Brain pericyte (primary cell): ENCODE measurements at places on chromosomes 6 and 20.

- DNase-seq, result no peak
Measured at GRCh38 chr6:37371154-37372083, 17.6 kb downstream of the RNF8 start.

GRCh38 chr6:36455486-36456027 lies 12.8 kb downstream of the KCTD20 start:
- no peak for DNase-seq

DNA sequence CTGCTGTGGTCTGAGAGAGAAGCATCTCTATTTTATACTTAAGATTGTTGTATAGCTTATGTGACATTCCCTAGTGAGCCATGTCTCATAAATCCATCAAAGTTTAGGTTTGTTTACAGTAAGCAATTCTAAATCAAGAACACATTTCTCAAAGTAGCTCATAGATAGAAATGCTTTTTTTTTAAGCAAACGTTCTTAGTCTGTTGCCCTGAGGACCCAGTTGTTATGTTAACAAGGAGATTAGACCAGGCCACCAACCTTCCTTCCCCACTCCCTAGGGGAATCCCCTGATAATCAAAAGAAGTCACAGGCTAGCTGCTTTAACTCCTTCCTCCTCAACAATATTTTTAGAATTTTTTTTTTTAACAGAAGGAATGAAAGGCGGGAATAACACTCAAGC lies 169.0 kb downstream of the FUT9 start:
- no peak for DNase-seq

DNA sequence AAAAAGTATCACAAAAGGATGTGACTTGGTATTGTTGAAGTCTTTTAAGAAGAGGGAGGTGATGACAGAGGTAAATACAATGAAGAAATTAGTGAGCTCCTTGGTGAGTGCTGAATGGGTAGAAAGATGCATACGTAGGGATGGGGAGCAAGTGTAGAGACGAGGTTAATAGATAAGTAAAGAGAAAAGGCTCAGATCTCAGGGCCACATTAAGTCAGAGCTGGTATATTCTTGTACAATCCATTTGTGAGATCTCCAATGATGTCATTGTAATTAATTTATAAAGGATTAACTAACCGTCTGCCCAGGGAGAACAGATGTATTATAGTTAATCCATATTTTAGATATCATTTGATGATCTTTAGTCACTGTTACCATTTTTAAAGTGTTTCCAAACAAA lies 43.4 kb downstream of the SMPDL3A start:
- DNase-seq, result no peak

DNA sequence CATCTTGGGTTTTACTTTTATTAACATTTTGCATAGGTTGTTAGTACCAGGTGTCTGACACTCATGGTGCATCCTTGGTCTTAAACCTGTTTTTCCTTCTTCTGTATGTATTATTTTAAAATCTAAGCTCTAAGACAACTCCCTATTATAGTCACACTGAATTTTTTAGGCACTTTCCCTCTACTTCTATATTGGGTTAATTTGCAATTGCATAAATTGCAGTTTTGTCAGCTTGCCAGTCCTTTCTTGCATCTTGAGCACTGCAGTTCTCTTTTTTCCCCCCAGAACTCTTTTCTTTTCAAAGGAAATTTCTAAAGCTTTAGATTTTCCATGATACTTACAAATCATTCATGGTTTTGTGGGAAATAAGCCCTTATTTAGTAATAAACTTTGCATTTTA lies 70.6 kb downstream of the ZNF292 start:
- no peak for DNase-seq

DNA sequence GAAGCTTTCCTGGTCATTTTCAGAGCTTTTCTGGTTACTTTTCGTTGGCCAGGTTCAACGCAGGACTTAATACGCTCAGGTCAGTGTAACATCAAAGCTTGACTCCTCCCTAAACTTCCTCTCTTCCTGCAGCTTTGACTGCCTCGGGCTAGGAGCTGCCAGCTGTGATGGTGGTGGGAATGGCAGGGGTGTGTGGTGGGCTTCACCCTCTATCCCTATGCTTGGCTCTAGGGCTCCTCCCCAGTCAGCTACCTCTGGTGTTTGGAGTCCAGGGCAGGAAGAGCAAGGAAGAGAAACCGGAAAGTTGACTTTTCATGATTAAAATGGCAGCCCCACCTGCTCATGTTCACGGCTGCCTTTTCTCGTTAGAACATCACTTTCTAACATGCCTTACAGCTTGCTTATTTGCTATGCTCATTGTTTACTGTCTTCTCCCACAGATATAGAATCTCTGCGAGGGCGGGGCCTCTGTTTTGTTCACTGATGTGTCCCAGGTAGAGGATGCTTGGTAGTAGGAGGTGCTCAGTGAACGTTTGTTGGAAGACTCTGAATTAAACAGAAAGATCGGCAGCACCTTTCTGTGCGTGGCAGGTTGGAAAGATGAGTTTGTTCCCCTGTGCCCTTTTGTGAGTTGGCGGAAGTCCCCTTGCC lies 16.1 kb upstream of the PPP1R14C start:
- DNase-seq, result no peak

DNA sequence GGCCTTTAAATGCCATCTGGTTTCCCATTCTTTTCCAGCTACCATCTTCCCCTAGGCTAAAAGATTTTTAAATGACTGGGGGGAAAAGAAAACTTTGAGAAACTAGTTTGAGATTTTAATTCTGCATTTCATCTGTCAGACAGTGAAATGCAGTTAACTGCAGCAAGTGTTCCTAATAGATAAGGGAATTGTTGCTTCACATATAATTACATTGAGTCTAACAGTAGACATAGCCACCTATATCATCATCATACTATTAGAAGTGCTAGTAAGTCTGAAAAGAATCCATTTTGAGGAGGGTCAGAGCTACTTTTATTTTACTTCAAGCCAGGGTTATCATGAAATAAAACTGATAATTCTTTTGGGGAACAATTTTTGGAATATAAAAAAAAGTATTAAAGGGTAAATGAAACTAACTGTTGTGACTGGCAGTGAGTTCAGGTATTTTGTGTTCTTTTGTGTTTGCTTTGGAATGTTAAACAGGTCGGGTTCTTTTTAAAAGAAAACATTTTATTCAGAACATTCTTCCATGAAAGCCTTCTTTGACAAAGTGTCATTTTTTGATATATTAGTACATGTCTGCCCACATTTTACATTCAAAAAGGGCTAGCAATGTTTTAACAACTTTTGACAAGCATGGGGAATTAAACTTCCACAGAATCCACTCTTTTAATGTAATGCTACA lies 170.1 kb downstream of the HS3ST5 start:
- DNase-seq, result no peak

DNA sequence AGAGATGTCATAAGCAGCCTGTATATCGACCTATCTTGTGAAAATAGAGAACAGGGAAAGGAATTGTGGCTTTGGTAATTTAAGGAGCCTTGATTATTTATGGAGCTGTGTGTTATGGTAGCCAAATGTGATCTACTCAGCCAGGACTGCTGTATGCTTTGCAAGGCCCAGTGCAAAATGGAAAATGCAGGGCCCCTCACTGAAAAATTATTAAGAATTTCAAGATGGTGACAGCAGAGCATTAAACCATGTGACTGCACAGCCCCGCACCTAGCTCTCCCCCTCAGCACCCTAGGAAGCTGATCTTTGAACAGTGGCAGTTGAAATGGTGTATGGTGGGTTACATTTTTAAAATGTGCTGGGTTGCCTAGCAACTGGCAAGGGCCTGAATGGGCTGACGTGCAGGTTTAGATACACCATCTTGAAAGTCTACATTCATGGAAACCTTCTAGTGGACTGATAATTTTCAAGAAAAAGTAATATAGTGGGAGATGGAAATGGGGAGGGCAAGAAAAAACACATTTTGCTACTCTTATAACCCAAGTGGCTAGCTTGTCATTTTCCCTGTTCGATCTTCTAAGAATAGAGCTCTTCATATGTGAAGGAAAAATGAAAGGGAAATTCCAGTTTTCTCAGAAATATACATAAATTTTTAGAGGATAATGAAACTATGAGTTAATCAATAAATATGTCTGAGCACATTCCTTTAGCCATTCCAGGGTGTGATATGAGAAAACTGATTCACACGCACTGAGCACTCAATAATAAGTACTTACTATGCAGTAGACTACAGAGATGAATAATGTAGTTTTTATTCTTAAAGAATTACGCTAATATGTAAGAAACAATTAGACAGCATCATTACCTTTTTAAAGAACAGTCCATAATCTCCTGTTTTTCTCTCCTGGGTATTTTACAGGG lies 208.0 kb downstream of the ARHGAP18 start:
- DNase-seq, result no peak

- DNase-seq, result no peak
Measured at GRCh38 chr6:89789980-89790379, 29.6 kb downstream of the MDN1 start.
